ENCODE measurements at places on chromosomes 13 and 19.
A peak's percentile ranks its signal among the peaks of the same experiment; 100 is the strongest.

DNA sequence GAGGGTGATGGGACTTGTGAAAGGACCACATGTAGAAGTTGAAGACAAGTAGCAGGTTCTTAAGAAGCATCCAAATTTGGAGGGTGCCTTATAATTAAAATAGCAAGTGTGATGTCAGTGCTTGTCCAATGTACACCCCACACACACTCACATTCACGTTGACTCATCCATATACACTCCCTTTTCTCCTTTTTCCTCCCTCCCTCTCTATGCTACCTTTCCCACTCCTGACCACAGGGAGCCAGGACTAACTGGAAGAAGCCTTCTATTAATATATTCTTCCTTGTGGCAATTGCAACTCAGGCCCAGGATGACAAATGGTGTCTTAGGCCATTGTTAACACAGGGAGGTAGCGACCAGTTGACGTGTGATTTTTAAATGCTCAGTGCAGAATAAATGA is 16.3 kb upstream of the GPR183 start:
- DNase-seq: no peak

DNA sequence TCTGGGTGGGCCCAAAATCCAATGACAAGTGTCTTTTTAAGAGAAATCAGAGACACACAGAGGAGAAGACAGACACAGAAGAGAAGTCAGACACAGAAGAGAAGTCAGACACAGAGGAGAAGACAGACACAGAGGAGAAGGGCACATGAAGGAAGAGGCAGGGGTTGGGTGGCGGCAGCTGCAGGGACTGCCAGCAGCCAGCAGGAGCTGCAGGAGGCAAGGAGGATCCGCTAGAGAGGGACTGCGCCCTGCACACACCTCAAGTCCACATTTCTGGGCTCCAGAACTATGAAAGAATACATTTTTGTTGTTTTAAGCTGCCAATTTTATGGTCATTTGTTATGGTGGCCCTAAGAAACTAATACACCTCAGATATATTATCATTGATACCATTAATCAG is 140.6 kb downstream of the ZIC5 start:
- no peak for DNase-seq

DNA sequence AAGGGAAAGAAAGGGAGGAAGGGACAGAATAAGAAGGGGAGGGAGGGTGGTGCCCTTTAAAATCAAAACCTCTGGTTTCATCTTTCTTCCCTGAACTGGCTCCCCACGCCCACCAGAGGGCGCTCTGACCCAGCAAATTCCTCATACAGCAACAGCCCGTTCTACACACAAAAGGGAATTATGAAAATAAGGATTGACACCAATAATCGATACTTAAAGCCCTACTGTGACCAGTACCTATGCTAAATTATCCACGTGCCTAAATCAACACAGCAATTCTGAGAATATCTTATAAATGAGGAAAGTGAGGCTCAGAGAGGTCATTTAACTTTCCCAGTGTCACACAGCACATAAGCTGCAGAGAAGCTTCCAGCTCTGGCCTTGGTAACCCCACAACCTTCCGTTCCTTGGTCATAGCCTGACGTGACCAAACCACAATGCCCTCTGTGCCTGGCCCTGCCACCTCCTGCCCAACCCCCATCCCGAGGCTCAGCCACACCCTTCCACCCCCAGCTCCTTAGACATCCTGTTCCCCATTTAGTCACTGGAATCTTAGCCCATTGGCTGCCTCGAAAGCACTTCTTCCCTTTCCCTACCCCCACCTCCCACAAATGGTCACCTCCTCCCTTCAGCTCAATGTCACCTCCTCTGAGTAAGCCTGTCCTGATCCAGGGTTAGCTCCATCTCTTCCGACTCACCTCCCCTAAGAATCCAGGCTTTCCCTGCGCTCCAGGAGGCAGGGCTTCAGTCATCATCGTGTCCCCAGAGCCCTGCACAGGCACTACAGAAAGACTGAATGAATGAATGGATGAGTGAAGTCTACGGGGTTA is 34.2 kb upstream of the PNMA8B start:
- peak; percentile 85 for DNase-seq

DNA sequence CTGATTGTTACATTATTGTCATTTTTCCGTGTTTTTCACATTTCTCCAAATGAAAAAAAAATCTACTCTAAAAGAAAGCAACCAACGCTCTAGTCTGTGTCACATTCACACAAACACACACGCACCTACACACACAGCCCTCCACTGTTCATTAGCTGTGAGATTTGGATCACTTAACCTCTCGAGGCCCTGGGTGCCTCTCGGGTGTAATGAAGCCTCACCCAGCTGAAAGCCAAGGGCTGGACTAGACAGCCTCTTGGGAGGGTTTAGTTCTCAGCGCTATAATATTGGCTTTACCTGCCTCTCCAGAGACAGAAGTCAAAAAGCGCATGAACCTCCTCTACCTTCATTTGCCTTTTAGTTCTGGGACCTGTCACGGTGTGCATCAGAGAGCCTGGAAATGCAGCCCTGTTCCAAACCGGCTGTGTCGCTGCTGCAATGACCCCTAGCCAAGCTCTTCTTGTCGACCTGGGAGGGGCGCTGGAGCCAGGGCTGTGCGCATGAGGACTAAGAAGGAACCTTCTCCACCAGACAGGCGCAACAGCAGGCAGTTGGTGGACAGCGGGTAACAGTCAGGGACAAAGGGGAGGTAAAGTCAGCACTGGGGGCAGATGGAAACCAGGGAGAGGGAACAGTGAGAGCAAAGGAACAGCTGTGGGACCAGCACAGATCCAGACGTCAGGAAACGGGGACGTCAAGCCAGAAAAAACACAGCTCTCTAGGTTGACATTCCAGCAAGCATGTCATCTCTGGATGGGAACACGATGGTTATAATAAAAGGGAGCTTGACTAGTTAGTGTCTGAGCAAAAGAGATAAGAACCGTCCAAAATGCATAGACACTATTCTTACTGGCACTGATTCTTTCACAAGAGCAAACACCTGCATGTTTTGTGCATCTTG is 375.9 kb downstream of the EFNB2 start:
- no peak for DNase-seq

GRCh38 chr13:73935991-73936390 is 198.2 kb downstream of the KLF12 start:
- no peak for DNase-seq

DNA sequence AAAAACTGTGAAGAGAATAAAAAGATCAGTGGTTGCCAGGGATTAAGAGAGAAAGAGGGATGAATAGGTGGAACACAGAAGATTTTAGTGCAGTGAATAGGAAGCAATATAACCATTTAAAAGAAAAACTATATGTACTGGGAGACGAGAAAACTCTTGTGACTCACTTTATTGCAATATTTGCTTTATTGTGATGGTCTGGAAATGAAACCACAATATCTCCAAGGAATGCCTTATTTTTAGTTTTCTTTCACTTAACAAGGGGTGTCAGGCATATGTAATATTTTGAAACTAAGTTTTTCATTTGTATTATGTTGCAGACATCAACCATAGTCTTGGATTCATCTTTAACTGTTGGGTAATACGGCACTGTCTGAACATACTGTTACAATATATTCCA is 1308.2 kb downstream of the PCDH9 start:
- DNase-seq: no peak

- no peak for DNase-seq
Observed at GRCh38 chr13:21849323-21849722, 178.4 kb downstream of the FGF9 start.

- DNase-seq: peak; percentile 41
Observed at GRCh38 chr13:114097893-114098688, 34.3 kb downstream of the RASA3 start.

DNA sequence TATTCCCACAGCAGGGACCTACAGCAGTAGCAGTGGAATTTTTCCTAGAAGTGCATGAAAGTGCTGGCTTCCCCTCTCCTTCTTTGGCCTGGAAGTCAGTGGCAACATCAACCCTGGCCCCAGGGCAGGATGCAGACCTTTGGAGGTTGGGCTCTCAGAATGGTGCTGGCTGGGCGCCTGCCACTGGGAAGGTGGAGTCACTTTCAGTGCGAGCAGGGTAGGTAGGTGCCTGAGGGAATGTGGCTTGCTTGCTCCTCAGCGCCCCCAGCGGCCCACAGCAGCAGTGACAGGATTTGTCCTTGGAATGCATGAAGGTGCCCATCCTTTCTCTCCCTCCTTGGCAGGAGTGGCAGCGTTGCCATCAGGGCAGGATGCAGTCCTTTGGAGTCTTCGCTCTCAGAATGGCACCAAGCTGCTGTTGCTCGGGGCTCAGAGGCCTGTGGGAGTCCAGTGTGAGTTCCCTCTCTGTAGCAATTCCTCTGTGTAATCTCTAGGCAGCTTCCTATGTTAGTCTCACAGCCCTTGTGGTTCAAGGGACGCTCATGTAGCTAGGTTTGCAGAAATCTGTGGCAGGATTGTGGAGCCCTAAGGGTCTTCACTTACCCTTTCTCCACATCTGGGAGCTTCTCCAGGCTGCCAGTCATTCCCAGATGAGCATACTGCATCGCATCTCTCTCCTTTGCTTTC is 354.4 kb upstream of the DACH1 start:
- peak; percentile 67 for DNase-seq

Measured in Peyer's patch (tissue), 4 donors.